Gastrocnemius medialis (tissue), 4 donors: ENCODE measurements at places on chromosomes 16 and 17. TPM values are rescaled to one million over a fixed set of nuclear protein-coding genes. Genes with fewer than 3 reads are reported as not detected.

The ALDH3A1 gene
- total RNA-seq, result not detected

The DNAI2 gene
- total RNA-seq, result not detected

The CLEC19A gene
- total RNA-seq, result not detected

The PIGQ gene
- 47.3 TPM for total RNA-seq

The NR1D1 gene
- total RNA-seq, result 19.9 TPM

The ABCC11 gene
- total RNA-seq, result not detected

The HAP1 gene
- total RNA-seq, result not detected

The SRCIN1 gene
- not detected for total RNA-seq

The MCRIP2 gene
- total RNA-seq, result 155 TPM

DNA sequence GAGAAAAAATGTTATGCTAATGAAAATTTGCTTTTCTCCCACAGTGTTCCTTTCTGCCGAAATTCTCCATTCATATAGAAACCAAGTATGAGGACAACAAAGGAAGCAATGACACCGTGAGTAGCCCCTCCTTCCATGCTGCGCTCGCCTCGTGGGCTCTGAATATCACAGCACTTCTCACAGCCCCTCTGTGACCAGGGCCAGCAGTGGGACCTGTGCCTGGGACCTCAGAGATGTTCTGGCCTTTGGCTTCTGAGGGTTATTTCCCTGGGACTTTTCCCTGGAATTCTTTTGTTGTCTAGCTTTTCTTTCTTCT lies 139.6 kb upstream of the NOL11 start:
- no peak for DNase-seq

GRCh38 chr16:58451945-58452401 lies 48.0 kb upstream of the NDRG4 start:
- DNase-seq, result no peak

DNA sequence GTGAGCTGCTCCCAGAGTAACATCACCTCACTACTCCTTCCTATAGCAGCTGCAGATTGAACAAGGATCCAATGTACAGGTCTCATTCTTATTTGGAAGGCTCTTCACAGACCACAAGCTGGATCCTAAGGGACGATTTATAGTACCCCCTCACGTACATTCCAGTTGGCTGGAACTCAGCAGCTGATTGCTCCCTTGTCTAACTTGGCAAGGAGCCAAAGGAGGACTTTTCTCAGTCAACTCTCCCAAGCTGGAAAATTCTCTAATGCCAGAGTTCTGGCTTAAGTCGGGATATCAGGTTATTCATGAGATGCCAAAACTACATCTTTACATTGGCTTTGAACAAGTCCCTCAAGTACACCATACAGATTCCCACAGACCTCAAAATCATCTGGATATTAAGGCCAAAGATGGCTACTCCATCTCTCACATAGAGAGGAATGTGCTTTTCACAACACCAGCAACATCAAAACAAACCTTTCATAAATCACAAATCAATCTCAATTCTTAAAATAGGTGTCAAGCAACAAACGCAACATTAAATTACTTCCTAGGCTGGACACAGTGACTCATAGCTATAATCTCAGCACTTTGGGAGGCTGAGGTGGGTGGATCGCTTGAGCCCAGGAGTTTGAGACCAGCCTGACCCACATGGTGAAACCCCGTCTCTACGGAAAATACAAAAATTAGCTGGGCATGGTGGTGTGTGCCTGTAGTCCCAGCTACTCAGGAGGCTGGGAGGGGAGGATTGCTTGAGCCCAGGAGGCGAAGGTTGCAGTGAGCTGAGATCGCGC lies 39.3 kb downstream of the SMG6 start:
- no peak for DNase-seq

DNA sequence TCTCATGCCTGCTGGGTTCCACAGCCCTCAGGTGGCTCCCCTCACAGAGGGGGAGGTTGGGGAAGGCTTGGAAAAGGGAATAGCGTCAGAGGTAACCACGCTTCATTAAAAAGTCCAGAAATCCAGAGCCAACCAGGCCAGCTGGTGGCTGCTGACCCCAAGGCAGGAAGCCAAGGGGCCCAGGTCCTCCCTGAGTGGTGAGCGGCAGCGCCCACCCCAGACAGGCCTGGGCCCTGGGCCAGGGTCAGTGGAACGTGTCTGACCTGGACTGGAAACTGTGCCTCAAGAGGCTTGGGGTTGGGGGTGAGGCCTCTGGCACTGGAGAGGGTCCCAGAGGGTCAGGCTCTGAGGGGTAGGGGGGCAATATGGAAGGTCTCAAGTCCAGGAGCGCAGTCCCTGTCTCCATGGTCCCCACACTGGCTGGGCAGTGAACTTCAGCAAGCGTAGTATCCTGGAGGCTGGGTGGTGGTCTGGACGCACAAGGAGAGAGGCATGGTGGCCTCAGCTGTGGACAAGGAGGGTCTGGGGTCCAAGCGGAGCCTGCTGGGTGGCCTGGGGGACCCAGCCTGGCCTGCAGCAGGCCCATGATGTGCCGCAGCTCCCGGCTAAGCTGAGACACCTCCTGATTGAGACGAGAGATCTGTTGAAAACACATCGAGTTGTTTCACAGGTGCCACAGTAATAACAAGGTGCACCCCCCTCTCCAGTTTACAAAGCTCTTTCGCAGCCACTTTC lies 5.2 kb upstream of the RAB5C start:
- DNase-seq, result no peak

- no peak for DNase-seq
These were observed 19.0 kb downstream of the JUP start for GRCh38 chr17:41767324-41768042.

DNA sequence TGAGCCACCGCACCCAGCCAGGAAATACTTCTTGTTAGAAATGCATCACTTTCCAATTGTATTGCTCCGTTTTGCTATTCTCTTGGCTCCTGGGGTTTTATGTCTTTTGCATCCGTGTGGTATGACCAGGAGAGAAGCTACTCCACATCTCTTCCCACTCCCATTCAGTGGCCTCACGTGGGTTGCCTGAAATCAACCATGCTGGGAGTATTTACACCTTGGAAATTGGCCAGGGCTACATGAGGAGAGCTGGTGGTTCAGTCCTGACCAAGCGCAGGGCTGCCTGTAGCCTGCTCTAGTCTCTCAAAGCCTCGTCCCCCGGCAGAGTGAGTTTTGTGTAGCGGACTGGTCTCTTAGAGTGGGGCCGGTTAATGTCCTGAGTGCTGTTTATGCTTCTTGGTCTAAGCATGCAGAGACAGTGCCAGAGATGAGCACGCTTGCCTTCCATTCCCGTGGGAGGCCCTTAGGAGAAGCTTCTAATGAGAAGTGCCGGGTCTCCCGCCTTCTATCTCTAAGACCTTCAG lies 3.8 kb downstream of the WFDC1 start:
- DNase-seq, result no peak

DNA sequence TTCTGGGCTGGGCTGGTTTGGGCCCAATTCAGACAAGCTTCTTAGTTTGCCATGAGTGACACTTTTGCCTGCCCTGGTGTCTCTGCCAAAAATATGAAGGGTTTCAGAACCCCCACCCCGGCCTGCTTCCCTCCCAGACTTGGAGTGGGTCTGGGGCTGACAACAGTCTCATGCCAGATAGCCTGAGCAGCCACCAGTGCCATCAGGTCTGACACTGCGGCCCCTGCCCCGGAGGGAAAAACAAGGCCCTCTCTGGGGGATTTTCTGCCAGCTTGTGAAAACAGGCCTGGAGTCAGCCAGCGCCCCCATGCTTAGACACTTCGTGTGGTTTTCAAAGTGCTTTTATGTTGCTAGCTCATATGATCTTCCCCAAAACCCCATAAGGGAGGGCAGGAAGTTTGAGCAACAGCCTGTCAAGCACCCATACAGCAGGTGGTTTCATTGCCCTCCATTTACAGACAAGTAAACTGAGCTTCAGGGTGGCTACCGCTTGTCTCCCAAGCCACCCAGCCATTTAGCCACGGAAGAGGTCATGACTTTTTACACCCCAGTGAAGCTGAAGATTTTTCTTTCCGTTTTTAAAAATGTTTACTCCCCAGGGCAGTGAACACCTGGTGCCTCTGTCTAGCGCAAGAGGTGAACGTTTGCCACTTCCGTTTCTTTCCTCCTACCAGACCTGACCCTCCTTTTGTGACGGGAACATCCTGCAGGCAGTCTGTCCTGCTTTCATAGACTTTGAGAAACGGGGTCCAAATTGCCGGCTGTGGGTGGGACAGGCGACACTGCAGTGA lies 300.6 kb downstream of the SEC14L1 start:
- DNase-seq, result no peak

DNA sequence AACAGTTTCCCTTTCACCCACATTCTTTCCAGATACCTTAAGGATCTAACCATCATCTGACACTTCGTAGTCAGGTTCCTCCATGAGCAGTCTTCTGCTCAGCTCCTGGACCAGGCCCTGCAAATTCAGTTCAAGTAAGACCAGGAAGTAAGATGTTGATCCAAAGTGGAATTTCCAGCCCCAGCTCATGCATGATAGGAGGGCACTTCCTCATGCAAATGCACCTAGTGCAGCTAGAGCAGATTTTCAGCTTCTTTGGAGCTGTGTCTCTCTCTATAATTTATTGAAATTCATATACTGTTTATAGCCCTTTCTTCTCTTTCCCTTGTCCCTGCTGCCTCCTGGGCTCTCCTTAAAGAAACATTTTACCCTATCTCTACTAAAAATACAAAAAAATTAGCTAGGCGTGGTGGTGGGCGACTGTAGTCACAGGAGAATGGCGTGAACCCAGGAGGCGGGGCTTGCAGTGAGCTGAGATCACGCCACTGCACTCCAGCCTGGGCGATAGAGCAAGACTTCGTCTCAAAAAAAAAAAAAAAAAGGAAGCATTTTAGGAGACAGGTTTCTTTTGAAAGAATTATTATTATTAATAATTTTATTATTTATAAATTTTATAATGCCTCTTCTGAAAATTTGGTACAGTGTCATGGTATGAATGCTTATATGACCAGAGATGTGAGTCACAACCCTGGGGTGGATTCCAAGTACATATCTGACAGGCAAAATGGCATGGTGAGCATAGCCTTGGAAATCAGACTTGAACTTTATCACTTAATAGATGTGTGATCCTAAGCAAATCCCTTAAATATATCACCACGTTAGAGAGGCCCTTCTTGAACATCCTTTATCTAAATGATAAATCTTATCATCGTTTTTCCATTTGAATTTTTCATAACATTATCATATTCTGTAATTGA lies 94.3 kb downstream of the SSH2 start:
- DNase-seq, result no peak

GRCh38 chr17:27651411-27652345 lies 20.7 kb downstream of the LGALS9 start:
- no peak for DNase-seq

- no peak for DNase-seq
These were observed 20.9 kb downstream of the SPACA3 start for GRCh38 chr17:33012522-33013033.

GRCh38 chr16:4320571-4321137 lies 4.8 kb downstream of the GLIS2 start:
- no peak for DNase-seq

GRCh38 chr16:17106243-17106791 lies 364.4 kb downstream of the XYLT1 start:
- no peak for DNase-seq

DNA sequence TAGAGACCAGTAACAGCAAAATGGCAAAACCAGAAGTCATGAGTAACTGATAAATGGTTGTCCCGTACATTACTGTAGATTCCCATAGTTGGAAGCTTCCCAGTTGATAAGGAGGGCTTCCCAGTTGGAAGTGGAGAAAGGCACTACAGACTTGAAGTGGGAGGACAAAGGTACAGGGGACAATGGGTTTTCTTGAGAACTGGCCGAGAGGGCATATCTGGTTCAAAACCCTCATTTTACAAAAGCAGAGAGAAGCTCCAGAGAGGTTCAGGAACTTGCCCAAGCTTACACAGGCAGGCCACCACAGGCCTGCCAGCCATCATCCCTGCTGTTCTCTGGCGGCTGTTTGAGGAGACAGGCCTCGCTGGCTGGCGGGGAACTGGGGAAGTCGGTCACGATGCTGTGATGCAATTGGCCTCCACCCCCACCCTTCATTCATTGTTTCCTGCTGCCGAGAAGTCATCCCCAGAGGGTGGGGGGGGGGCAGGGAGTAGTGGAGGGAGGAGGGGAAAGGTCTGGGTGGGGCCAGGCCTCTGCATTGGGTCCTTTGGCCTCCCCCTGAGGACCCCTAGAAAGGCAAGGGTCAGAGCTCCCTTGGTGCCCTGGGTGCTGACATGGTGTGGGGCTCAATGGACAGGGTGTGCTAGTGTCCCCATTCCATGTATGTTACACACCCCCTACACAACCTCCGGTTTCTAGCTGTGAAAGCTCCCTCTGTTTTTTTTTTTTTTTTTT lies 3.0 kb downstream of the UBALD2 start:
- DNase-seq, result peak; percentile 92

- no peak for DNase-seq
These were observed 938 bp downstream of the DEXI start for GRCh38 chr16:10941127-10941933.

- DNase-seq, result no peak
These were observed 10.7 kb downstream of the TBX2 start for GRCh38 chr17:61410141-61411010.

- no peak for DNase-seq
These were observed 2.1 kb upstream of the ATP2C2 start for GRCh38 chr16:84366208-84366607.

DNA sequence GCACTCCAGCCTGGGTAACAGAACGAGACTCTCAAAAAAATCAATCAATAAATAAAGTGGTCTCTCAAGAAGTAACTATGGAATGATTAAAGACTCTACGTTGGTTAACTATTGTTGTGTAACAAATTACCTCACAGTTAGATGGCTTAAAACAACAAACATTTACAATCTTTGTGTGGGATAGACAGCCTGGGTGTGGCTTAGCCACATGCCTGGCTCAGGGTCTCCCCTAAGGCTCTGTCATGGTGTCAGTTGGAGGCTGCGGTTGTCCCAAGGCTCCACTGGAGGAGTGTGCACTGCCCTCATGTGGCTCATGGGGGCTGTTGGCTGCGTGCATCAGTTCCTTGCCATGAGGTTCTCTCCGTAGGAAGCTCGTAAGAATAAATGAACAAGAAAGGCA lies 294.5 kb downstream of the SNX29 start:
- DNase-seq, result no peak

GRCh38 chr17:77319211-77320043 lies 178.7 kb downstream of the SEC14L1 start:
- DNase-seq, result peak; percentile 95

- DNase-seq, result peak; percentile 18
These were observed at the start of gene KCNH4 for GRCh38 chr17:42180922-42181850. TSS of gene KCNH4 (minus strand) at chr17:42181142. CDS start at chr17:42180945, 197 bp downstream.

- DNase-seq, result no peak
These were observed 36.3 kb upstream of the CDH1 start for GRCh38 chr16:68700831-68701230.

GRCh38 chr16:84794186-84794585 lies 25.6 kb upstream of the CRISPLD2 start:
- no peak for DNase-seq

GRCh38 chr17:50134206-50135110 lies 4.5 kb upstream of the SAMD14 start:
- no peak for DNase-seq
